G401 (cell line): ENCODE measurements at places on chromosomes 16 and 17.

DNA sequence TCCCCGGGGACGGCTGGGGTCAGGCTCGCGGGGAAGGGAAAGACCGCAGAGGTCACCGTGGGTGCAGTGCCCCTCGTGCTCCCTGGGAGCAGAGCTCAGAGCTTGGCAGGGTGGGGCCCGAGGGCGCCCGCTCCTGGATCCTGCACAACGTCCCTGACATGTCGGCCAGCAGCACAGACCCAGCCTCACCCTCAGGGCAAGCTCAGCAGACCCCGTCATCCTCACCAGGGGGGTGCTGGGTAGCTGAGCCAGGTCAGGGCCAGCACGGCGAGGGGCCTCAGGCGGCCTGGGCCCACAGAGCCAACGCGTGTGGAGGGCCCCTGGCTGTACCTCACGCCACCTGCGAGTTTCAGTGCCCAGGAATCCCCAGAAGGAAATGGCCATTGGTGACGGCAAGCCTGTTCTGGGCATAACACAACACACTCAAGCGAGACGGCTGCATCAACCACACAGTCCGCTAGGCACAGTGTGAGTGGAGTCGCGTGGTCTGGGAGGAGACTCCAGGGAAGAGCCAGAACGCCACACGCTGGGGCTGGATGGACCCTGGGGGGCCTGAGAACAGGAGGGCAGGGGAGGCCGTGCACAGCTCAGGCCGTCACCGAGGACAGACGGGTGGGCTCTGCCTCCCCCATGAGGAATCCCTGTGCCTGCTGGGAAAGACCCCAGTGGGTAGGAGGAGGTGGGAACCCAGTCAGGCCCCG lies 60.3 kb downstream of the ZNF778 start:
- DNase-seq = no peak

- no peak for DNase-seq
Measured at GRCh38 chr17:49887086-49887743, 39.3 kb upstream of the TAC4 start.

DNA sequence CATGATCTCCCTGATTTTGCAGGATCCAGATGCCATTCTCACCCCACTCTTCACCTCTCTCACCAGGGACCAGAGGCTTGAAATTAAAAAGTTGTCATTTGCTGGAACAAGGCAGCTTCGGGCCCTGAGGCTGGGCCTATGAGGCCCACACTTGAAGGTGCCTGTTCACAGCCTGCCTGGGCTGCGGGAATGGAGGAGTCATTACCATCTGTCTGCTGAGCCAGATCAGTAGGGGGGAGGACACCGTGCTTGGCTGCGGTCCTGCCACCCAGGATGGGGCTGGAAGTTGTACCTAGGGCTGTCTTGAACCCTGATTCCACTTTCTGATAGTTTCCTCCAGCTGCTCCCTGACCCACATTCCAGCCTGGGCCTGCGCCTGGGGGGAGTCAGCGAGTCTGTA lies 208.3 kb upstream of the N4BP1 start:
- DNase-seq = peak; percentile 37

DNA sequence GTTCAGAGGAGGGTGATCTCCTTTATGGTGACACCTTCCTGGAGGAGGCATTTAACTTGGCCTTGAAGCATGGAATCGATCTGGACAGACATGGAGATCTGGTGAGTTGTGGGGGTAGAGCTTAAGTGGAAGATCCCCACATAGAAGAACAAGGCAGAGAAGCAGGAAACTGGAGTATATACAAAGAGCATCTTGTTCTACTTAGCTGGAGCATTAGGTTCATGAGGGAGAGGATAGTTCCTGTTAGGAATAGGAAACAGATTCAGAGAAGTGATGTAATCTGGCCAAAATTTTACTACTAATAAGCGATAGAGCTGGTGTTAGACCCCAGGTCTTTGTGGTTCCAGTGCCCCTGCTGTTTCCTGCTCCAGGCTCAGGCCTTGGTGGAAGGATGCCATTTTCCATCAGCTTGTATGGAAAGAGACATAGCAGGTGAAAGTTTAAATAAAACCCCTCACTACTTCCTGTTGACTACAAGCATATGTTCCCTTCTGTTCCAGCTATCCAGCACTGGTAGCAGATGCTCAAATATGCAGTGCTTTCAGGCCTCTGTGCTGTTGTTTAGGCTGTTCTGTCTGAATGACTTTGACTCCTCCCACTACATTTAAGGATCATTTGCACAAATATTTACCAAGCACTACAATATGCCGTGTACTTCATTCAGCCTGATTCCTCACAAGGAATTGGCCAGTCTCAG lies 9.4 kb downstream of the RPAIN start:
- DNase-seq = no peak

DNA sequence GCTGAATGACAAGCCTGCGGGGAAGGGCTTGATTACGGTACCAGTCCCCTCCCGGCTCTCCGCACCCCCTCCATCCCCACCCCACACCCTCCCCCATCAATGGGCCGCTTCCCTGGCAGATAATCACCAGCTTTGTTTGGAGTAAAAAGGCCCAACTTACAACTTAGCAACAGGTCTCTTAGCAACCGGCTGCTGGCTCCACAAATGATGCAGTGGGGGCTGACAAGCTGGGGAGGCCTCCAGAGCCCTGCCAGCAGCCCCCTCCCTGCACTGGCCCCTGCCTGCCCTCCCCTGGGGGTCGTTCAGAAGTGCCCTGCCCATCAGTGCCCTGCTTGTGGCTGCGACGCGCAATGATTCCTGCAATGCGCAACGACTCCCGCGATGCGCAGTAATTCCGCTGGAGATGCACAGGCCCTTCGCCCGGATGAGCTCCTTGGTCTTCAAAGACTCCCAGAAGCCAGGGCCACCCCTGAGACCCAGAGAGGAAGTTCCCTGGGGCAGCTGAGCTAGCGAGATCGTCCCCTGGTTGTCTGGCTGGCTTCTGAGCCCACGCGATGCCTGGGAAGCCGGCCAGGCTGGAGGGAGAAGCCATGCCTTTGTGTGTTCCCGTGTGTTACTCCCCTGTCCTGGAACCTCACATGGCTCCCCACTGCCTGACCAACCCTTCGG lies 23.3 kb downstream of the CPNE2 start:
- DNase-seq = peak; percentile 33

DNA sequence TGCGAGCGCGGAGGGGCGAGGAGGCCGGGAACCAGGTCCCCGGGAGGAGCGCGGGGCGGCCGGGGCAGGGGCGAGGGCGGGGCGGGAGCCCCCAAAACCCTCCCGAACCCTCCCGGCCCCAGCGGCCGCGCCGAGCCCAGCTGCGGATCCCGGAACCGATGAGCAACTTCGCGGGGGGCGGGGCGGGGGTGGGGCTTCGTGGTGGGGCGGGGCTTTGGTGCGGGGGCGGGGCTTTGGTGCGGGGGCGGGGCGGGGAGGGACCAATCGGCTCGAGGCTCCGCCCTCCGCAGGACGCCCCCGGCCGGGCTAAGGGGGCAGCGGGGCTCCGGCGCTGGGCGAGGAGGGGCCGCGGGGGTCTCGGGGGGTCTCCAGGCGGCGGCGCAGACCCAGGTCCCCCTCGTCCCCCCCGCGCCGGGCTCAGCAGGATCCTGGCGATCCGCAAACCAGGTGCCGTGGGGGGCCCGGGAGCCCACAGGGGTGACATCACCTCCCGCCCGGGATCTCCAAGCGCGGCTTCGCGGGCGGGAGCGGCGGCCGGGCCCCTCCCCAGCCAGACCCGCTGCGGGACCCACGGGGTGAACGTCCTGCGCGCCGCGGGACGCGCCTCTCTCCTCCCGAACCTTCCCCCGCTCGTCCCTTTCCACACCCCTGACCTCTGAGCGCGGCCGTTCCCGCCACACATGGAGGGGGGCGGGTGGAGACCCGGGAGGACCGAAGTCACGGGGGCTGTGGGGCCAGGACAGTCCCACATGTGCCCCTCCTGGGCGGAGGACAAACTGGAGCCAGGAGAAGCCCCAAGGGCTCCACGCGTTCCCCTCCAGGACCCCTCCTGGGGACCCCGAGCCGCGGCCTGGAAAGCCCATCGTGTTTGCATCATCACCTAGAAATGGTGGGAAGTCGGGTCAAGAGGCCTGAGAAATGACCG lies at the start of gene ABR:
Gene ABR (minus strand): TSS at position 164 of the 925 bp plus-strand sequence. CDS start 254 bp downstream, outside the sequence.
- no peak for DNase-seq

GRCh38 chr17:4913994-4914393 lies 11.1 kb upstream of the CHRNE start:
- DNase-seq = no peak

DNA sequence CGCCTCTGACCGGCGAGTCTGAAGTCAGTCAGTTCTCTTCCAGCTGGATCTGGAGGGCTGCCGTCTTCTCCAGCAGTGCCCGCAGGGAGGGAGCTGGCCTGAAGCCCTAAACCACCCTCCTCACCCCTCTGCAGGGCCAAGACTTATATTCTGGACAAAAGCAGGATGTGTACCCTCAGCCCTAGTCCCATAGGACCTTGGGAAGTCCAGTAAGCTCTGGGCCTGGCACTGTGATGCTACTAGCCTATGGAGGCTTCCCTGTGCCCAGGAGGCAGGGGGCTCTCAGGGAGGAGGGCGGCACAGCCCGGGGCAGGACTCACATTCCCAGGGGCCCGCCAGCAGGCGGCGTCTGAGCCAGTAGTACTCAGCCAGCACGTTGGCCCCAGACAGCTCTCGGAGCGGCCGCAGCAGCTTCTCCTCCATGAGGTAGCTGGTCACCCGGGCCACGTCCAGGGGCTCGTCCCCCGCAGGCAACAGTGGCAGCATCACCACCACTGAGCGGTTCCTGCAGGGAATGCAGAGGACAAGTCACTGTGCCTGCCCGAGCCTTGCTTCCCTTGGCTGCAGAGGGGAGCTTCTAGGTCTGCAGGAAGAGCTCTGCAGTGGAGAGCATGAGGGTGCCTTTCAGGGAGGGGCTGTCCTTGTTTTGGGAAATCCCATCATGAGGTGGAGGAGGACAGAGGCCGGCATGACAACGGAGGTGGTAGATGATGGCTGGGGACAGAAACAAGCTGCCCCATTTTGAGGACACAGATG lies 41.7 kb downstream of the RMI2 start:
- DNase-seq = peak; percentile 30

DNA sequence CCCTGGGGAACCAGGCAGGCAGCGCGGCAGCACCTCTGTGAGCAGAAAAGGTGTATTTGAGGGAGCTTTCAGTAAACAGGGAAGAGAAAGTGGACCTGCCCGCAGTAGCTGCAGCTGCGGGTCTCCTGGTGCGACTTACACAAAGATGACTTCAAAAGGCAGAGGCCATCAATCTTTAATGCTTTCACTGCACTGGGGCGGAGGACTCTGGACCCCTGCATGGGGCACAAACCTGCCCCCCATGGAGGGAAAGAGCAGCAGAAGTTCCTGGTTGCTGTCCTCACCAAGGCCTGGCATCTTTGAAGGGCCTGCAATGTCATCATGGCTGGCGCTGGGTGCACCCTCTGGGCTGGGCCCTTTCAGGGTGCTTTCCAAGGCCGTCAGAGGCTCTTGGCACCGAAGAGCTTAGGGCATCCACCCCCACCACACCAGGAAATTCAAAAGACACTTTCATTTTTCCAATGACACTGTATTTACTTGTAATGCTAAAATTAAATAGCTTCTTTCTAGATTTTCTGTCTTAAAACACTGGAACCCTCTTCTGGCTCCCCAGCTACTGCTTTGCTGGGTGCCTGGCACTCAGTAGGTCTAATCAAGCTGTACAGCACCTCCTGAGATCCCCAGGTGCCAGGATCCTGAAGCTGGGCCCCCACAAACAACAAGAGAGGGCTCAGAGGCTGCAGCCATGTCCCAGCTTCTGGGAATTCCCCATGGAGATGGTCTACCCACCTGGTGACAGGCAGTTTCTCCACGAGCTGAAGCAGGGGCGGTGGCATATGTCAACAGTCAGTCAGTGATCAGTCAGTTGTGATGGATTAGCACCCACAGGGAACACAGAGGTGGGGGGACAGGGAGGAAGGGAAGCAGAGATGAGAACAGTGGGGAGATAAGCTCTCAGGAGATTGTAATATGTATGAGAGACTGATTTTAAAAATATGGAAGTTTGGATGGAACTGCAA lies 2.1 kb upstream of the CACNG1 start:
- DNase-seq = no peak

DNA sequence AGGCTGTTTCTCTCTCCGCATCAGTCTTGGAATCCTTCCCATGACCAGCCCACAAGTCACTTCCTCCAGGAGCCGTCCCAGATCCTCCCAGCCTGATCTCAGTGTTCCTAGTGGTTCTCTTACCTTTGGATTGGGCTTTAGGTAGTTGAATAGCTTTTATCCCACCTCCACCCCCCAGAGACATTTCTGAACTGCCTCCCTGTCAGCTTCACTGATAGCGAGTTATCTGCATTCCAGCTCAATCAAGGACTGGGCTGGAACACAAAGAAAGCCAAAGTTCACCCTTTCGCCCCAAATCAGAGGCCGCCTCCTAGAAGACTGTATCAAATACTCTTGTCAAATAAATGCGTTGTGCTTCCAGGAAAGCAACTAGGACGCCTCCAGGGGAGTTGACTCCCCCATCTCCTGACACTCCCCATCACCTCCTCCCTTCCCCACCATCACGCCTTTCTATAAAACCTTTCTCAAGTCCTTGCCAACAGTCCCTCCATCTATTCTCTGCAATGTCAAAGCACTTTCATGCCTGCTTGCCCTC lies 72.7 kb downstream of the TMEM132E start:
- DNase-seq = no peak

DNA sequence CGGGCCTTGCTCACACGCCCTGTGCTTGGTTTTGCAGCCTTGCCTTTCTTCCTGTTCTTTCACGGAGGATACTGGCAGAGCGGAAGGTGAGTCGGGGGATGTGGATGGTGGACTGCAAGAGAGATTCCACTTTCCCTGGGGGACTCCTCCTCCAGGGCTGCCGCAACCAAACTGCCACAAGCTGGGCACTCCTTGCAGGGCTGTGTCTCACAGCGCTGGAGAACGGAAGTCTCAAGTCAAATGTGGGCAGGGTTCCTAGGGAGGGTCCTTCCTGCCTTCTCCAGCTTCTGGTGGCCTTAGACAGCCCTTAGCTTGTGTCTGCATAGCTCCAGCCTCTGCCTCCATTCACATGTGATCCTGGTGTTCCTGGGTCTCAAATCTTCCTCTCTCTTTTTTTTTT lies 11.4 kb upstream of the BIRC5 start:
- no peak for DNase-seq

GRCh38 chr17:6661464-6661848 lies 9.9 kb downstream of the C17orf100 start:
- DNase-seq = no peak

DNA sequence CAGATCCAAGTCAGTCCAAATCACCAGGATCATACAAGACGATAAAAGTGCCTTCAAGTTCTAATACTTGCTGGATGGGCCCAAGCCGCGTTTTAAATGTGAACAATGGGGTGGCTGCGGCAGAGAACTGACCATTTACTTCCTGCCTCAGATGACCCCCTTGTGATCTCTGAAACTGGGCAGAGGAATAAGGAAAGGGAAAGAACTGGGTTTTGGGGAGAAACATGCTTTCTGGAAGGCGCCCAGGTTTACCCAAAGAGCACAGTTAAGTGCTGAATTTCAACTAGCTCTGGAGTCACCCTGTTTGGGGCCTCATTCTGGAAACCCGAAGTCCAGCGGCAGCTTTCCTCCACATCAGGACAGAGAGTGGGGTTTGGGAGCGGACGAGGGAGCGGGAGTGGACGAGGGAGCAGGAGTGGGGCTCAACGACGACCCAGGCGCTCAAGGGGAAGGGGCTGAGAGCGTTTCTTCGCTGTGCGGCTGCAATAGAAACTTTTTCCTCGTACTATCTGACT lies 1.6 kb downstream of the FAM20A start:
- DNase-seq = no peak

GRCh38 chr17:77437747-77438146 lies 297.0 kb downstream of the SEC14L1 start:
- no peak for DNase-seq

GRCh38 chr17:60315650-60316049 lies 76.3 kb downstream of the USP32 start:
- DNase-seq = no peak

GRCh38 chr16:16038950-16039349 lies 89.5 kb downstream of the ABCC1 start:
- DNase-seq = no peak
